ENCODE measurements at places on chromosomes 1 and 21. TPM values are rescaled to one million over a fixed set of nuclear protein-coding genes. Genes with fewer than 3 reads are reported as not detected.

Gene FOXJ3
- 32.4 TPM for total RNA-seq

Gene ILF2
- 184 TPM for total RNA-seq

Gene DIP2A
- total RNA-seq: 17.5 TPM

Gene SGIP1
- total RNA-seq: 1.7 TPM

DNA sequence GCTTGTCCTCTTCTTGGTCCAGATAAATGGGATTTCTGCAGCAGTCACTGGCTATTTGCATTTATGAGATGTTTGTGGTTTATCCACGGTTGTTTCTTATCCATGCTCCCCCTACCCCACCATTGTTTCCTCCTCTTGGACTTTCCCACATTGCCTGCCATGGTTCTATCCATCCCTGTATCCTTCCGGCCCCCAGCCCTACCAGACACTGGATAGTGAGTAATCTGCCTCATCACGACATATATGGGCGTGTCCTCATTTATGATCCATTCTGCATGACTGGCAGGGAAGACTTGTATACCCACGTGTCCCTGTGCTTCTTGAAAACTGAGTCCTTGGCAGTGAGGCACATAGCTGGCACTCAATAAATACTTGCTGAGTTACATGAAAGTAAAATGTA is 40.1 kb downstream of the CACNA1S start:
- no peak for DNase-seq

- DNase-seq: no peak
Observed at GRCh38 chr1:190102757-190103326, 374.8 kb downstream of the BRINP3 start.

All from muscle of leg (tissue), 16 donors.